ENCODE measurements at places on chromosomes 4 and X.

GRCh38 chr4:135290136-135290535 is 1088.5 kb upstream of the PABPC4L start:
- no peak for DNase-seq

DNA sequence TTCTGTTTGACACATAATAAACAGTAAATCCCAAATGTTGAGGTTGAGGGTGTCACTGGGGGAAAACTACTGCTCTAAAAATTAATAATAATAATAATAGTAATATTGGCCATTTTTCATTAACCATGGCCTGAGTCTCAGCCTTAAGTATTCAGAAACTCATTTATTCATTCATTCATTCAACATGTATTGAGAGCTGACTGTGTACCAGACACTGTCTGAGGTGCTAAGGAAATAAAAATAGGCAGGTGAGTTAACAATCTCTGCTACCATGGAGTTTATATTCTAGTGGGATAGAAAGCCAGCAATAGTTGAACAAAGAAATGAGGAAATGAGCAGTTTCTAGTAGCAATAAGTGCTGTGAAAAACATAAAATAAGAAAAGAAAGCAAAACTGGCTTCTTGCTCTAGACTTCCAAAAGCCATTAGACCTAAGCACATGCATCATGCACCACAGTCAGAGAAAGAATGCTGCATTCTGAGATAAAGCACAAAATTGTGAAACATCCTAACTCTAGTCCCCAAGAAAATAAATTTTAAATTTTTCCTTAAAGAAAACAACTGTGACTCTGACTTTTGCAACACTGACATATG is 278.7 kb downstream of the RCHY1 start:
- no peak for DNase-seq

DNA sequence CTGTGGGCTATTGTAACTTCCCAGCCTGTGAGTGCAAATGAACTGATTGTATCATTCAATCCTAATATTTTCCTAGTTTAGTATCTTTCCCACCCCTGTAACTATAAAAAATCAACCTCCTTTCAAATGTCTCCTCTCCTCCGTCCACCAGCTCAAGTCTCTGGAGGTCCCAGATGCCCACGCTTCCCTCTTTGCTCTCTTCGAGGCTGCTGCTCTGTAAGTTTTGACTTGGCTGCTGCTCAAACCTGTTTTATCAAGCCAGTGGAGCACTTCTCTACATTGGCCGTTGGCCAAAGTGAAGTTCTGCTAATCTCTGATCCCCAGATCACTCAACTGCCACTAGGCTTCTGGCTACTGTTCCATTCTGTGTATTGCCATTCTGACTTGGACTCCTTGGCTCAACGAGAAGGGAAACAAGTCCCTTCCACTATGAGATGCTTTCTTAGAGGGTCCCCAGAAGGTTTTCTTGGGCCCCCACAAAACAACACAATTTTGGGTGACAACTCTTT is 60.7 kb upstream of the RAPGEF2 start:
- DNase-seq: no peak

GRCh38 chr4:109185951-109186350 is 116.5 kb downstream of the COL25A1 start:
- no peak for DNase-seq

DNA sequence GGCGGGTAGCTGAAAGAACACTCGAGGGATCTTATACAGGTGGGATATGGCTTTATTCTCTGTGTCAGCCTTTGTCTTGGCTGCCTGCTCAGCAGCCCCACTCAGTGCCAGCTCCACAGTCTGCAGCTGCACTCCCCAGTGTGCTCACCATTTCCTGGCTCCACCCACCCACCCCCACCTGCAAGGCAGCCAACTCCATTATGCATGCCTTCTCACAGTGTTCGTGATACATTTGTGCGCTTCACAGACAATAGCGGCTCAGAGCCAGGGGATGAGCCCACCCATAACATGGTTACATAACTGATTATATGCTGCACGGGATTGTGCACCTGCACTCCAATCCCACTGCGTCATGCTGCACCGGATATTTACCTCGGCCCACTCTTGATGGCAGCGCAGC is 8.8 kb upstream of the TMEM128 start:
- DNase-seq: no peak

DNA sequence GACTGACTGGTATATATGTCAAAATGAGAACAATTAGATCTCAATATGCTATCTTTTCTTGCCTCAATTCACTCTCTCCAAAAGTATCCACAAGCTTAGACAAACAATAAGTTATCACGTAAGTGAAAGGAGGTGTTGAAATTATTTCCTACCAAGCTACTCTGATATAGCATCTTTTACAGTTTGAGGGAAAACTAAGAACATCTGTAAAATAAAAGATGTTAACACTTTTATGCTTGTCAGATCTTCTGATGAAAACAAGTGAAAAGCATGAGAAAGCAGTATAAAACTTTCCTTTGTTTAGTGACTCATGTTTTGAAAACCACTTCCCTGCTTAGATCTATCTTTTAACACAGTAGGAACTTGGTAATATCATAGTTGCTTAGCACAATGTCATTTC is 8.4 kb upstream of the MAB21L2 start:
- no peak for DNase-seq

DNA sequence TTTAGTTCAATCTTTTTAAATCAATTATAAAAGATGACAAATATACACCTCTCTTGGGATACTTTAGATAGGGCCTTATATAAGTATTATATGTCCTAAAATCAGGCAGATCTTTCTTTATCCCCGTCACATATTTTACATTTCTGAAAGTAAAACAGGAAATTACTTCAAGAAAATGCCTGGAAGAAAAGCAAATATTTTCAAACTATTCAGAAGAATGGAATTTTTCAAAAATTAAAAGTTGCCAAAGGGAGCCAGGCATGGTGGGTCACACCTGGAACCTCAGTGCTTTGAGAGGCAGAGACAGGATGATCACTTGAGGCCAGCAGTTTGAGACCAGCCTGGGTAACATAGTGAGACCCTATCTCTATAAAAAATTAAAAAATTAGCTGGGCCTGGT is 34.4 kb downstream of the MGARP start:
- no peak for DNase-seq

DNA sequence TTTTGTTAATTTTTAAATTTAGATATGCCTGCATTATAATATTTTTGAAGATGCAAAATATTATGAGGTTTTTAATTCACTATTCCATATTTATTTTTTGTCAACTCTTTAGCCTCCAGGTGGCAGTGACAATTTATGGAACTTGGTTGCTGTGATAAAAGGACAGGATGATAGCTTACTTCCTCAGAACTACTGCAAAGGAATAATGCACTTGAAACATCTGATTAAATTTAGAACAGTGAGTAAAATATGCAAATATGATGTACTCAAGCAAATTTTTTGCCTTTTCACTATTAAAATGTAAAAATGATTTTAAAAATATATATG is 45.1 kb downstream of the SPATA4 start:
- DNase-seq: no peak

DNA sequence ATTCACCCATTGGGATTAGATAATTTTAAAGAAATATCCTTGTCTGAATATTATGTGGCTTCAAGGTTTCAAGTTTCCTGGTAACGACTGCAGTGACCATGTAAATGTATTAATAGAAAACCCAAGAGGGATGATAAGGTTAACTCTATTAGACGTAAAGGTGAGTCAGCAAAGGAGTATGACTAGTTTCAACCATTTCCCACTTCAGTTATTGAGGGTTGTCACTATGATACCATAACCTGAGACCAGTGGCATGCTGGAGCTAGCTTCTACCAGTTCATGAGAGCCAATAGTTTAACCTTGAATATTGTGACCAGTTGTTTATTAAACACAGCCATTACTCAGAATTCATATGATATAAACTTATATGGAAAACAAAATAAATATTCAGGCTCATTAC is 270.1 kb downstream of the TMA16 start:
- no peak for DNase-seq

DNA sequence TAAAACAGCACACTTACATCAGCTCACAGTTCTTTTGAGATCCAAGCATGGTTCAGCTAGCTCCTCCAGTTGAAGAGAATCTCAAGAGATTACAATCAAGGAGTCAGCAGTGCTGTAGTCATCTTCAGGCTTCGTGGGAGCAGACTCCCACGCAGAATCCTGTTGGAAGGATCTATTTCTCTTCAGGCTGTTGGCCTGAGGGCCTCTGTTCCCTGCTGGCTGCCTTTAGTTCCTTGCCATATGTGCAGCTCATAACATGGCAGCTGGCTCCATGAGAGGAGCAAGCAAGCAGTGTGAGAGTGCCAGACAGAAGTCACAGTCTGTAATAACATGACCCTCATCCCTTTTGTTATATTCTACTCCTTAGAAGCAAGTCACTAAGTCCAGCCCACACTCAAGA is 168.6 kb downstream of the COX18 start:
- no peak for DNase-seq

DNA sequence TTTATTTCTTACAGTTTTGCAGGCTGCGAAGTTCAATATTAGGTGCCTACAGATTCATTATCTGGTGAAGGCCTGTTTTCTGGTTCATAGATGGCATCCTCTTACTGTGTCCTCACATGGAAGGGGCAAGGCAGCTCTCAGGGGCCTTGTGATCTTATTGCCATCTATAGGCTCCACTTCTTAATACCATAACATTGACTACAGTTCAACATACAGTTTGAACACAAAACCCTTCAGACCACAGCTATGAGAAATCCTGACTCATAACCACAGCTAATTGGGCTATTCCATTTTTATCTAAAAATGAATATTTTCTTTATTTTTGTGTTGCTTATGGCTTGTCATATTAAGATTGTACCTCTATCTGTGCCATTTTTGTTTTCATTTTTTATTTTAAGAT is 72.3 kb downstream of the STAG2 start:
- DNase-seq: no peak

All from CD4-positive, alpha-beta T cell treated with Interleukin-17A for 4 hours (primary cell).